ENCODE measurements at places on chromosomes 16 and 17.

DNA sequence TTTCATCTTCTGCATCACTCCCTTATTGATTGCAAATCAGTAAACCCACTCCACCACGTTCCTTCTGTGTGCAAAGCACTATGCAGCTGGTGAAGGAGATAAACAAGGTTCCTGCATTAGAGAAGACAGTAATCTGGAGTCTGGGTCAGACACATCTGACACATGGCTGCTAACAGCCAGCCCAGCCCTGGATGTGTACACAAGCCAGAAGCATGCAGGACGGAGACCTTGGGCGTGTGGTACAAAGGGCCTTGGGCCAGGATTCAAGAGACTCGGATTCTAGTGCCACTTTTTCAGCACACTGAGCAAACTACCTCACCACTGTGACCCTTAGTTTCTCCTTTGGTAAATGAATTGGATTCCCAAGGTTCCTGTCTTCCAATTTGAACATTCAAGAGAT, 86.6 kb upstream of the DNAH9 start:
- DNase-seq, result no peak

- peak; percentile 49 for DNase-seq
Measured at GRCh38 chr16:9050102-9050830, 41.2 kb upstream of the HAPSTR1 start.

GRCh38 chr16:86088816-86089215, 189.9 kb downstream of the IRF8 start:
- no peak for DNase-seq

- no peak for DNase-seq
Measured at GRCh38 chr16:77897831-77898605, 109.7 kb downstream of the VAT1L start.

GRCh38 chr17:78358538-78359320, 1.1 kb downstream of the SOCS3 start:
- DNase-seq, result no peak

DNA sequence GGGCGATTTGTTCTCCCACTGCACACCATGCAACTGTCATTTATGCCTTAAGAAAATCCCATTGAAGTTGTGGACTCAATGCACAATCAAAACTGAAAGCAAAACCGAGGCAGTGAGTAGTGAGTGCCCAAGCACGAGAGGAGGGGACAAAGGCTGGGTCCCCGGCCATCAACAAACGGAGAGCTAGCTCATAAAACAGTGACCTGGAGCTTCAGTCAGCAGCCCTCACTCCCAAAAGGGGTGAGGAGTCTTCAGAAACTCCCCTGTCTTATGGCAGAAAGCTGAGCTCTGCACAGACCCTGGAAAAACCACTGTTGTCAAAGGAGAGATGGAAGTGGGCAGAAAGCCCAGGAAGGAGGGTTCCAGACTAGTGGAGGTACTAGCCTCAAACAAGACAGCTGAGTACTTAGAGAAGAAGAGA, 96.9 kb downstream of the ADCY9 start:
- DNase-seq, result peak; percentile 61

DNA sequence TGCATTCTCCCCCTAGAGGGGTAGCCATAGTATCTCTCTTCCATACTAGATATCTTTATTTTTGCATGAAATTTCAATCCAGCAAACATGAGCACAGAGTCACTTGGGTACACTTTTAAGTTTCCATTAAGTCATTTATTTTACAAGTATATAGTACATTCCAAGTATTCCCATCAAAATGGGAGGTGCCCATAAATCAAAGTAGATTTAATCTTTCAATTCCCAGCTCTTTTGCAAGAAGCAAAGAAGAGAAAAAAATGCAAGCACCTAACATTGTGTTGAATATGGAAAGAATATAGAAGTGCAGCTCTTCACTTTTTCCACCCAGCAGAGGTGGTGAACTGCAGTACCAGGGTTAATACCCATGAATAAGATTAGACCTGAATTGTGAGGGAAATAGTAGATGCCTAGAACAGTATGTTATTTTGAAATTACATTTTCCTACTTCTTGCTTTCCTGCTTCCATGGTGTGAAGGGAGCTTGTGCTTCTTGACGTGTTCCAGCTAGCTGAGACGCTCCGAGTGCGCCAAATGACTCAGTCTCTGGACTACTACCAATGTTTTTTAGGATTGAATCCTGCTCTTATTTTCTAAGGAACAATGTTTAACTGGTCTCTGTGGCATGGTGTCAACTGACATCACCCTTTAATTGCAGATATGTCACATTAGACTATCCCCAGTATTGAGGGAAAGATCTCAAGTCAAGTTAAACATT, 151.1 kb upstream of the MAF start:
- no peak for DNase-seq

- no peak for DNase-seq
Measured at GRCh38 chr16:14309001-14309886, 238.1 kb downstream of the MRTFB start.

DNA sequence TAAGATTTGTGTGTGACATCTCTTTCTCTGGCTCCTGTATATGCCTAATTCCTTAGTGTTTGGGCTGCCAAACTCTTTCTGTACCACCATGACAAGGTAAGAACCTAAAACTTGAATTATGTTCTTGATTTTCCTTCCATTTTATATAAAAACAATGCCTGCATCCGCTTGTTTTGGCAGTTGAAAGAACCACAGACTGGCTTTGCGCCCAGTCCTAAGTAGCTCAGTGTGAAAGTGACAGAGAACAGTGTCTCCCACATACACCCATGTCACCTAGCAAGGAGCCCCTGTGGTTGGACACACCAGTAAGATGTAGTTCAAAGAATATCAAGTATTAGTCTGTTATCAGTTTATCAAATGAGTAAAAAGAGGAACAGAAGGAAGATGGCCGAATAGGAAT, 40.7 kb upstream of the SLC6A2 start:
- no peak for DNase-seq

DNA sequence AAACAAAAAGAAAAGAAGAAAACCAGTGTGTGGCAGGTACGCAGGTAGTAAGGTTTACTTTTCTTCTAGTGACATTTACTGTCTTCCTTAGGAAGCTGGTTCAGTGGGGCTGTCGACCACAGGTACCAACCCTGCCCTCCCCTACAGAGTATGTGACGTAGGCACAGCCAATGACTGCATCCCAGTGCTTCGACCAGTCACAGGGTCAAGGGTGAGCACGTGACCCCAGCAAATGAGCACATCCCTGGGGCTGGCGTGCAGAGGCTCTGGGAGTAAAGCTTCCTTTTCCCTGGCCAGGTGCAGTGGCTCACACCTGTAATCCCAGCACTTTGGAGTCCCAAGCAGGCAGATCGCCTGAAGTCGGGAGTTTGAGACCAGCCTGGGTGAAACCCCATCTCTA, 38.9 kb upstream of the PLCG2 start:
- no peak for DNase-seq

- DNase-seq, result no peak
Measured at GRCh38 chr17:16975277-16975651, 3.3 kb upstream of the TNFRSF13B start.

DNA sequence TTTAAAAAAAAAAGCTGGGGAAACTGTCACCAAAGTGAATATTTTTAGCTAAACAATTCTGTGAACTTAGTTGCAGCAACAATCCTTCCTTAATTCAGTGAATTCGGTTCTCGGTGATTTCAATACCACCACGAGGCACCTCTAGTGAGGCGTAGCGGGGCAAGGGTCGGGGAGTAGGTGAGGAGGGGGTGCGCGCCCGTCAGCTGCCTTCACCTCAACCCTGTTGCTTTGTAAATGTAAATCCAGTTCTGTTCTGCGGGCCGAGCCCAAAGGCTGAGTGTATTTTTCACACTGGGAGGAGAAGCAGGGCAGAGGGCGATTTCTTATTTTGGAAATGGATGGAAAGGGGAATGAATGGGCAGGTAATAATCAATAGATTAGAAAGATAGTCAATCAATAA, 17.4 kb downstream of the SALL1 start:
- DNase-seq, result no peak

DNA sequence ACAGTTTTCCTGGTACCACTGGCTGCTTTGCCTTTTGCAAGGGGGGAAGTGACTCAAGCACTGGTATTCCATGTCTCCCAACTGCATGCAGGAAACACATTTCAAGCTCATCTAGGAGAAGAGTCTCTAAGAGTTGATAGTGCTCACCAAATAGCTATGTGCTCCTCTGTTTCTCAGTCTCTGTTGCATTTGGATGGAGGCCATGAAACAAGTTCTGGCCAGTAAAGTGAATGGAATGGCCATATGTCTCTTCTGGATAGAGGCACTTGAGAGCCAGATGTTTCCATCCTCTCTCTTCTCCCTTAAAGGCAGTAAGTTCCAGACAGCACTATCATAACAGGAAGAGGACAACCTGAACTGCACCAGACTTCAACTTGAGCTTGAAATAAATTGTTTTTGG, 60.6 kb downstream of the C16orf82 start:
- DNase-seq, result no peak
